KG1 (cell line): ENCODE measurements at places on chromosomes 16 and 17.

GRCh38 chr16:50695017-50696000 lies 1.9 kb downstream of the NOD2 start:
- no peak for DNase-seq

- no peak for DNase-seq
These were observed 2.4 kb downstream of the IL4R start for GRCh38 chr16:27316038-27316680.

- no peak for DNase-seq
These were observed 542.4 kb upstream of the C16orf82 start for GRCh38 chr16:26524281-26524680.

GRCh38 chr16:83187405-83187804 lies 560.6 kb downstream of the CDH13 start:
- no peak for DNase-seq

DNA sequence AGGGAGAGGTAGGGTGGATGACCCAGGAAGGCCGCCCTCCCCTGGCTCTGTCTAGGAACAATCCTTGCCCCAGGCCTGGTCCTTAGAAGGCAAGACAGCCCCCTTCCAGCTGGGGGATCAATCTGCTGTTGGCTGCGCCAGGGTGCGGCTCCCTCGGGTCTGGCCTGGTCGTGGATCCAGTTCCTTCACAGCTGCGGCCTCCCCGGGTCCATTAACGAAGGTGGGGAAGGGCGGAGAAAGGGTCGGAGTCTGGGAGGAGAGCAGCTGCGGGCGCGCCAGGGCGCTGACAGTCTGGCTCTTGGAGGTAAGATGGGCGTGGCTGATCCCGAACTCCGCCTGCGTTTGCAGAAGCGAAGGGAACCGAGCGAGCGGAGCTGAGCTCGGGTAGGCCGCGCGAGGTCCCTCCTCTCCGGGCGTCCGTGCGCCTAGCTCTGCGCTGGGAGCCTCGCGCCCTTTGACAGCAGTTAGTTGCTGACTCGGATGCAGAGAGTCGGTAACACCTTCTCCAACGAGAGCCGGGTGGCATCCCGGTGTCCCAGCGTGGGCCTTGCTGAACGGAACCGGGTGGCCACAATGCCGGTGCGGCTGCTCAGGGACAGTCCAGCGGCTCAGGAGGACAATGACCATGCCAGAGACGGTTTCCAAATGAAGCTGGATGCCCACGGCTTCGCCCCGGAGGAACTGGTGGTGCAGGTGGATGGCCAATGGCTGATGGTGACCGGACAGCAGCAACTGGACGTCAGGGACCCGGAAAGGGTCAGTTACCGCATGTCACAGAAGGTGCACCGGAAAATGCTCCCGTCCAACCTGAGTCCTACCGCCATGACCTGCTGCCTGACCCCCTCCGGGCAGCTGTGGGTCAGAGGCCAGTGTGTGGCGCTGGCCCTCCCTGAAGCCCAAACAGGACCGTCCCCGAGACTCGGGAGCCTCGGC lies at the start of gene HSPB9:
Gene HSPB9, plus strand, starts transcription at position 434 of the 933 bp plus-strand sequence. Its CDS starts 47 bp downstream, at position 481.
- no peak for DNase-seq

GRCh38 chr17:39727556-39727955 lies 2.8 kb downstream of the MIEN1 start:
- no peak for DNase-seq

DNA sequence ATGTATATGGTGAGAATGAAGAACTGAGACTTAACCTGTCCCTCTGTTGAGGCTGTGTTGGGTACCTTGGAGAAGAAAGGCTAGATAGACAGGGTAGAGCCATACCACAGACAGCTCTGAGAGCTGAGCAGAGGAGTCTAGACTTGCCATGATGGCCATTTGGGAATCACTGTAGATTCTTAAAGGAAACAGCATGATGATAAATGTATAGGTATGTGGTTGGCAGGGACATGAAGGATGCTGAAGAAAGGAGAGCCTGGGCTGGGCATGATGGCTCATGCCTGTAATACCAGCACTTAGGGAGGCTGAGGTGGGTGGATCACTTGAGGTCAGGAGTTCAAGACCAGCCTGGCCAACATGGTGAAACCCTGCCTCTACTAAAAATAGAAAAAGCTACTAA lies 114.4 kb upstream of the HAS3 start:
- DNase-seq = no peak

DNA sequence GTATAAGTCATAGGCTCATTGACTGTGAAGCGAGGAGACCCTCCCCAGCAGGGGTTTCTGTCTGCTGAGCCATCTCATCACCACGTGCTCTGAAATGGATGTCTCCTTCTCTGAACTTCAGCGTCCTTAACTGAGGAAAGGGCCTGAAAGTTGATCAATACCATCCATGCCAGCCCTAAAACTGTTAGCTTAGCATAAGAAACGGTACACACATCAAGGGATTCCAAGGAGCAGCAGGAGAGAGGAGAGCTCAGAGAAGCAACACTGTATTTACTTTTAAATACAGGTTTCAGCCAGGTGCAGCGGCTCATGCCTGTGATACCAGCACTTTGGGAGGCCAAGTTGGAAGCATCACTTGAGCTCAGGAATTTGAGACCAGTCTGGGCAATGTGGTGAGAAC lies 248.9 kb upstream of the TNRC6C start:
- DNase-seq = no peak

GRCh38 chr17:14672830-14673229 lies 371.9 kb downstream of the HS3ST3B1 start:
- no peak for DNase-seq
